ENCODE measurements at places on chromosomes 5 and 9.
A peak's percentile ranks its signal among the peaks of the same experiment; 100 is the strongest.

DNA sequence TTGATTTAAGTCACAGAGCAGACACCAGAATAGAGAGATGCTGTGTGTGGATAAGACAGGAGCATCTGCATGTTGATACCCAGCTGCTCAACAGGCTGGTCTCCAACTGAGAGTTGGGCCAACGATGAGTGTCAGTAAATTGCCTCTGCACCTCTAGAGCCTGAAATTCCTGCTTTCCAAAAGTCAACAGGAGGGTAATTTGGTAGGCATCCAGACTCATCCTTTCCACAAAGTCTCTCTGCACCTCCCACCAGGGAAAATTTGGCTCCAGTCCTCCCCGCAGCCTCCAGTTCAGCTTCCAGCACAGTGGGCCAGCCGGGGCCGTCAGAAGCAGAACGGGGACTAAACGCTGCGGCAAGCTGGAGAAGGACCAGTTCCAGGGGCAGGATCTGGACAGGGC, 136.9 kb downstream of the RFK start:
- no peak for DNase-seq

DNA sequence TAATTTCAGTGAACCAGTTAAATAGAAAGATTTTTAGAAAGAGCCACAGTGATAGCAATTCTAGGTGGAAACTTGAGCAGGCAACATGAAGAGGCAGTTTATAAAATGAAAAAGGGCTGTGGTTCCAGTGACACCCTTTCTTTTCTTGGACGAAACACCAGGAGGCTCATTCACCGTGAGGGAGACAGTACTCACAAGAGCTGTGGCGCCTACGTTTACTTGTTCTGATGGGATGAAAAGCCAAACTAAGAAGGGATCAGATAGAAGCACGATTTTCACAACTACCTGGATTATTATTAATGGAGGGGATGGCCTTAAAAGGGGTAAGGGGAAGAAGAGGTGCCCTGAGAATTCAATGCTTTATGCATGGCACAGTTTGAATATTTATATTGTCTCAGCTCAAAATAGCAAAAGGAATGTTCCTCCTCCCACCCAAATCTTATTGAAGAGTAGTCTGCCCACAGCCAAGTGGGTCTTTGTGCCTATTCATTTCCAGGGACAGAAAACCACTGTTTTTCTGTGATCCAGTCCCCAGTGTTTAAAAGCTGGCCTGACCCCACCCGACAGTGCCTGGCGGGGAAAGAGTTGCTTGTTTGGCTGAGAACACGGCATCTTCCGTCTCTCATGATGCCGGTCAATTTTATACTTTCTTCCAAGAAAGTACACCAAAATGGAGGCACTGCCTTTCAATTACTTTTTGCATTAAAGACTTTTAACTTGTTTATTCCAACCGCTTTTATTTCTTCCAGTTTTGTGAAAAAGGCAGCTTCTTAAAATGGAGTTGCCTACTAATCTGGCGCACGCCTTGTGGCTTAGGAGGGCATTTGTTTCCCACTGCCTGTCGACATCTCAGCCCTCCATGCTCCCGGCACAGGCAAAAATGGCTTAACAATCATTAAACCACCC, 51.9 kb downstream of the HABP4 start:
- DNase-seq: no peak

DNA sequence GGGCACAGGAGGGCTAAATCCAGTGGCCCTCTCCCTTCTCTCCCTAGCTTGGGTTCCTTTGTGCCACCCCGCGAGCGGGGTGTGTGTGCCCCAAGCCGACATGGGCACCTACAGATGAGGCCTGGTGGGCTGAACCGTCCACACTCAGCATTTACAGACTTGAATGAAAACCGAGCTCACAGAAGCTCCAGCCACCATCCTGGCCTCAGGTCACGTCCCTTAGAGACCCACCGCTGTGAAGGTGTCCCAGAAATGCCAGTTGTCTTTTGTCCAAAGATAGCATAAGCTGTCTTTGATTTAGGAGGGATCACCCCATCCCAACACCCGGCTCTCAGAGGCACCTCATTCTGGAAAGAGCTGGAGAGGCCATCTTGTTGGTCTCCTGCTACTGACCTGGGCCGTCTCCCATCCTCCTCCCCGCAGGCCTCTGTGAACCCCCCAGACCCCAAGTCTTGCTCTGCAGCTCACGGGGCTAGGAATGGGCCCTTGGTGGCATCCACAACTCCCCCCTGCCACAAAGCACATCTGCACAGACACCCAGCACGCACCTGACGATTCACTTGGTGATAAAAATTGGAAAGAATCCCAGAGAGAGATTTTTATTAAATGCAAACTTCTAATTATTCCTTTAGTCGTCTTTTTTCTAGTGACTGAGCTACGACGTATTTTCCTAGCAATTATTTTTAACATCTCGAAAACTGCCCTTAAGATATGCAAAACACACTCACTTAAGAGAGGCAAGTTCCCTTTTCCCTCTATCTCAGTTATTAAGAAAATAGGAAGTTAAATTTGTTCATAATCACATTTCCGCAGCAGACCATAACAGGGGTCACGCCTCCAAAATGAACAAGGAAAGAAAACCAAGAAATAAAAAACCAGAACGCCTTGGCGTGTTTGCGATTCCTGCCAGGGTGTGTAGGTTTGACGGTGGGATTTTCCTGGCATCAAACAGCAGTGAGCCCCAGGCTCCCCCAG, 80.5 kb upstream of the LMX1B start:
- DNase-seq: no peak

DNA sequence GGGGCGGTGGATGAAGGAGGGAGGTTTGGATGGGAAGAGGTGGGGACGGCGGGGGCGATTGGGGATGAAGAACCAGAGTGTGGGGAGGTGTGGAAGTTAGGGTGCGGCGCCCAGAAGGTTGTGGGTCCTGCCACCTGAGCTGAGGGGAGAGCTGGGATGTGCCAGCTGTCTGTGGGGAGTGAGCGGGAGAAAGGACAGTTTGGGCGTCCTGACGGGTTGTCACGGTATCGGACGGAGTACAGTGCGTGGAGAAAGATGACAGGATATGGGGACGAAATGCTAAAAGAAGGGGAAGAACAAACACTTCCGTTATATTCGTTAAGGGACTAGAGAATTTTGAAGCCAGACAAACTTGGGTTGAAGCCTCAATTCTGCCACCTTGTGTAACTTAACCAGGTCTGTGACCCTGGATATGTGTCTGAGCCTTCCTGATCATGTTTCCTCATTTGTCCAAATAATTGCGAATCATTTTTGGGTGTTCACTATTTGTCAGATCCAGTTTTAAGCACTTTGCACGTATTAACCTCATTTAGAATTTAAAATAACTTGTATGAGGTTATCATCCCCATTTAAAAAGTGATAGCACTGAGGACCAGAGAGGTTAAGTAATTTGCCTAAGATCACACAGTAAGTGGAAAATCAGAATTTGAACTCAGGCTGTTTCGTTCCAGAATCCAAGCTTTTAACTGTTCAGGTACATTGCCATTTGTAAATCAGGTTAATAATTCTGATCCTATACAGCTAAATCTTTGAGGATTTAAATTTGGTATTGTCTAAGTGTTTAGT, 689 bp downstream of the CNTRL start:
- DNase-seq: peak; percentile 14

DNA sequence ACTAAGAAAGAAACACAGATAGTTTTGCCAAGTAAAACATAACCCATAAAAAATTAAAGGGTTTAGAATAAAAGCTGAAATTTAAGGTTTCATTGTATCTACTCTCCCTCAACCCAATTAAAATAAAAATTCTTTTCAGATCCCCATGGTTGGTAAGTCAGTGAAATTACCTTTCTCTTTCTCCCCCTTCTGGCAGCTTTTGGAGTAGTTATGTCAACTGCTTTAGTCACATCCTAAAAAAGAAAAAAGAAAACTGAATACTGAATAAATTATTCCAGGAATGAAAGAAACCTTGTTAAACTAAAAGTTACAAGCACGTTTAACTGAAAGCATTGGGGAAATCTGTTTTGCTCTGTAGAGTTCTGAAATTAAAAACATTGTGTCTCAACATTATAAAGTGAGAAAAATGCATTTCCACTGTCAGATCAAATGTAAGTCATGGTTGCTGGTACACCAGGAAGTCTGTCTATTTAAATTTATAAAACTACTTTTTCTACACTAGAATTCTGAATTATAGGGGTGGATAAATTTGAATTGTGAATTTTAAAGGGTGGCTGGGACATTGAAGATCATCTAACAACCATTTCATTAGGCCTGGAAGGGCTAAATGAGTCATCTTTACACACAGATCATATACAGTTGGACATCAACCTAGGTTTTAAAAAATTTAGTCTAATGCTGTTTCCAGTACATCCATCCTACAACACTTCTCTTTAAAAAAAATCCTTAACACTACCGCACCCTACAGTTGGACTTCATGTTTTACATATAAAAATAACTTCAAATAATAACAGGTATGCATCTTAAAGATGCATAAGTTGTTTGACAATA, 24.7 kb downstream of the PSIP1 start:
- peak; percentile 12 for DNase-seq

- DNase-seq: no peak
These were observed 45.9 kb downstream of the LARP1 start for GRCh38 chr5:154801083-154801482.

DNA sequence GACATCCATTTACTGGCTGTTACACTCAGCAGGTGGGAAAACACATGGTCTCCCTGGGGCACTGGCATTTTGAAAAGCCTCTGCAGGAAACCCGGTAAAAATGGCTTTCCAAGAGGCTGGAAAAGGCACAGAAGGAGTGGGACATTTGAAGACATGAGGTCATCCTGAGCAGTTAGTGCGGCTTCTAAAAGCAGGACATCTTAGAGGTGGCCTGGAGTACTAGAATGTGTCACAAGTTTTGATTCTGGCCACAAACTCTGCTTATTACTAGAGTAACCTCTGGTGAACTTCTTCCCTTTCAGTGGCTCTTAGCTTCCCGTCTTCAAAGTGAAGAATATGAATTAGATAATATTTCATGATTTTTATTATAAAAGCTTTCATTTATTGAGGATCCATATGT, 423.0 kb upstream of the BRINP1 start:
- DNase-seq: no peak

GRCh38 chr9:113635586-113635985, 172.1 kb downstream of the RGS3 start:
- no peak for DNase-seq

GRCh38 chr5:14222206-14222605, 79.1 kb downstream of the TRIO start:
- no peak for DNase-seq

GRCh38 chr5:126445502-126446174, 22.4 kb downstream of the GRAMD2B start:
- no peak for DNase-seq

- DNase-seq: no peak
These were observed 21.2 kb downstream of the TXNDC8 start for GRCh38 chr9:110316261-110317075.

GRCh38 chr5:69090158-69090557, 3.7 kb upstream of the SLC30A5 start:
- no peak for DNase-seq

DNA sequence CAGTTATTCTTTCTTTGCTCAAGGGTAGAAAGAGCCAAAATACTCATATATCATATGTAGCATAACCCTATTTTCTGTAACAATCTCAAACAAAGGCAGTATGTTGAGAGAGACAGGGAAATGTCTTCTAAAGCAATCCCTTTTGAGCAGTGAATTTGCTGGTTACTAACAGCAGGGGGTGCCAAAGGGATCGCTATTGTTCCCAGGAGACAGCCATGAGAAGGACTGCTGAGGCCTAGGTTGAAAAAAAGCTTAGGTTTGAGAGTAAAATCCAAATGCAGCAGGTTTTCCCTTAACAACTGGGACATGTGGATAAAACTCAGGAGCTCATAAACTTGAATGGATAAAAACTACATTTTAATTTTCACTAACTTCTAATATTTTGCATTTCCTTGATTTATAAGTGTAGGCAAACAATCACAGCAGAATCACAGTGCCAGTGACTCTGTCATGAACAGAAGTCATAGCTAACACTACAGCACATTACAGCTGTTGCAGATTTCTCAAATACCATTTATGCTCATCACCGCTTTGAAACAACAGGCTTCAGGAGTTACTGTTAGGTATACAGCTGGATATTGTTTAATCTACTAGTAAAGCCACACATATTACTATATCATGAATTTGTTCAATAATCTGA, 148.4 kb downstream of the MAPKAP1 start:
- peak; percentile 74 for DNase-seq

DNA sequence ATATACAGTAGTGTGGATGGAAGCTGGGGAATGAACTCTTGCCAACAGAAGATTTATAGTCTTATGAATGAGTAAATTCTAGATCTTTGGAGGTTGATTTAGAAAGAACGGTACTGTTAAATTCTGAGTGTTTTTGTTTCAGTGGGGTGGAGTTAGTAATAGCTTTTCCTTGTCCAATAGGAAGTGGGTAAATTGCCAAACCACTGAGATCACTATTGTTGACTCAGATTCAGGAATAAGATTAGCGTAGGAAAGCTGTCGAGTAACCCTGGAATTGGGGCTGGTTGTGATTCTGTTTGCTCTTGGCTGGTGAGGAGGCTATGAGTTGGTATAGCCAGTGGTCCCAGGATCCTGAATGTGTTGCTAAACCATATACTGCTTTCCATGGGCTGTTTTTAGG, 155.6 kb downstream of the ARHGAP26 start:
- peak; percentile 85 for DNase-seq

- DNase-seq: no peak
These were observed 40.7 kb downstream of the STXBP1 start for GRCh38 chr9:127652733-127653132.

- no peak for DNase-seq
These were observed 208.3 kb upstream of the ITGA1 start for GRCh38 chr5:52579391-52579790.

GRCh38 chr5:165201369-165201768, 1696.0 kb downstream of the MAT2B start:
- DNase-seq: no peak

- no peak for DNase-seq
These were observed 124.7 kb downstream of the WNK2 start for GRCh38 chr9:93308676-93309075.

- DNase-seq: no peak
These were observed 82.1 kb downstream of the PRKACG start for GRCh38 chr9:68931821-68932220.

GRCh38 chr9:35835216-35835632, 6.2 kb downstream of the TMEM8B start:
- DNase-seq: peak; percentile 12

GRCh38 chr5:3701694-3702093, 106.1 kb downstream of the IRX1 start:
- no peak for DNase-seq

GRCh38 chr5:162334944-162335343, 267.4 kb downstream of the GABRG2 start:
- DNase-seq: no peak

DNA sequence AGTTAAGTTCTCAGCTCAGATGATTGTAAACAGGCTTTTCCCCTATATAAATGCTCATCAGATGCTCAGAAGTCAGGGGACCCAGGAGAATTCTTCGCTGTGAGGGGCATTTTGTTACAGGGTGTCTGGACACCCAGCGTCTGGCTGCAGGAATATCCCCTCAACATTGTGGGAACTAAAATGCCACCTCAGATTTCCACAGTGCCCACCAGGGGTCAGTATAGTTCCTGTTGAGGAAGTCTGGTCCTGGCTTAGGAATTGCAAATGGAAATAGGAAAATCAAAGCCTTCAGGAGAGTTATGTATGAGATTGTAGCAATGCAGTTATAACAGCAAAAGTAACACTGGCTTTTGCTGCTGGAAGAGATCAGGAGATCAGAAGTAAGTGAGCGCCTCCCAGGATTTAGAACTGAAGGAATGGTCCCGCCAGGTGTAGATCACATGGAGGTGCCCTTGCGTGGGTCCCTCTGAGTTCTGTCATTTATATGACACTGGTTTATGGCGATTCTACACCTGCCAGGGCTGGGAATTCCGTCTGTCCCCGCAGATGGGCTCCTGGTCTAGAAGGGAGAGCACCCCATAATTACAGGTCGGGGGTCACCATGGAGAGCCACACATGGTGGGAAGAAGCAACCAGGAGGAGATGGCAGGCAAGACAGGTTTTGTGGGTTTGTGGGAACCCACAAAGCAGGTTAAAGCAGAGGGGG, 47.1 kb upstream of the CTSL start:
- DNase-seq: peak; percentile 76

Data from dermis microvascular lymphatic vessel endothelial cell (primary cell).